Cardiac fibroblast (primary cell): ENCODE measurements at places on chromosomes 2 and 18.

GRCh38 chr18:43719267-43719795, 442.0 kb upstream of the SYT4 start:
- no peak for DNase-seq

DNA sequence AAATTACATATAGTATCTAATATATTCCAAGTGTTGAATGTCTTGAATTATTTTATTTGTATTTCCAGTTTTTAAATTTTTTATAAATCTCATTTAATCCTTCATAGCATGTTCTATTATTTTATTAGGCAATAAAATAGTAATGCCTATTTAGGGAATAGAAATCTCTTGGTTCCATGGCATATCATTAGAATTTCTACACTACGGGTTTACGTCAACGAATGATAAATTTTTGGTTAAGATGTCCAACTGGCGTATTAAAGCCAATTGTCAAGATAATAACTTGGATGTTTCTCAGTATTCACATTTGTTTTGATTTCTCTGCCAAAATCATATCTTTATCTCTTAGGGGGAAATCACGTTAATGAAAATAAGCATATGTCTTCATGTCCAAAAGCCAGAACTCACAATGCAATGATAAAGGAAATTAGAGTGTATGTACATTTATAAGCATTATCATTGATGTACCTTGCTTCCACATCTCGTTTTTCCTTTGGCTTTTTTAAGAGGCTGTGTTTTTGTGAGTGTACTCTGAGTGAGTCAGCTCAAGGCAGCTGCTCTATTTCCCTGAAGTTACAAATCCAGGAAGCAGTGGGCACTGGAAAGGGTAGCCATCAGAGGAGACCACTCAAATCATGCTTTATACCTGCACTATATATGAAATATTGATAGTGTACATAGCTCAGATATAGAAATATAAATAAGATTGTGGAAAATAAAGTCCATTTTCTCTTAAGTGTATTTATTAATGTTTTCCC, 115.8 kb upstream of the PDE1A start:
- DNase-seq, result peak; percentile 91

DNA sequence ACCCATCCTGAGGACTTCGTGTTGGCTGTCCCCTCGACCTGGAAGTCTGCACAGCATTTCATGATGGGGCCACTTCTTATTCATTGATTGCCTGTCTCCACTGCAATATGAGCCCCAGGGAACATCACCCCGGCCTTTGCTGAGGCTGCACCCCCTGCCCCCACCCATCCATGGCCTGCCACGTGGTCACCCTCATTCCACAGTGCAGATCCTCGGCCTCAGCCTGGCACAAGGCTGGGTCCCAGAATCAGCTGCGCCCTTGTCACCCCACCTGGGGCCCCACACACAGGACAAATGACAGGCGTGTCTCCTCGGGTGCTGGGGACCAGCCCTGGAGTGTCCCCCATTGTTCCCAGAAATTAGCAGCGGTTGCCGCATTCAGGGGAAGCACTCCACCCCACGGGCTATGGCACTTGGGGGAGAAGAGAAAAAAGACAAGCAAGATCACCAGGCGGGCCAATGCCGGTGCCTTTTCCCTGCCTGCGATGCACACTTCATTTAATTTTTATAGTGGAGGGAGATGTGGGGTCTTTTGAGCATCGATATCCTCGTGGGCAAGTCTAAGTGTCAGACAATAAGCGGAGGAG, 157.4 kb downstream of the INHBB start:
- no peak for DNase-seq

- no peak for DNase-seq
These were observed 17.1 kb downstream of the TSHZ1 start for GRCh38 chr18:75227535-75228296.

DNA sequence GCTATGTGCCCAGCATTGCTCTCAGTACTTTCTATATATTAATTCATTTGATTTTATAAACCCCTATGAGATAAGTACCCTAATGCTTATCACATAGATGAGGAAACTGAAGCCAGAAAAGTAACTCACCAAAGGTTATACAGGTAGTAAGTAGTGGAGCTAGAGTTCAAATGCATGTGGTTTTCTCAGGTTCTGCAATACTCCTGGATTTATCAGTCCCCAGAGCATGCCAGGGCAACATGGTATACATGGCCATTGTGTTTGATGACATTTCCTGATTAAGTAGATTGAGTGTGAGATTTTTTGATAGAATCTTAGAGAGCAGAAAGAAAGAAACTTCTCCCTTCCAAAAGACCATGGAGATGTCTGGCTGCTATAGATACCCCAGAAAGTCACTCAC, 233.1 kb downstream of the IKZF2 start:
- DNase-seq, result no peak

DNA sequence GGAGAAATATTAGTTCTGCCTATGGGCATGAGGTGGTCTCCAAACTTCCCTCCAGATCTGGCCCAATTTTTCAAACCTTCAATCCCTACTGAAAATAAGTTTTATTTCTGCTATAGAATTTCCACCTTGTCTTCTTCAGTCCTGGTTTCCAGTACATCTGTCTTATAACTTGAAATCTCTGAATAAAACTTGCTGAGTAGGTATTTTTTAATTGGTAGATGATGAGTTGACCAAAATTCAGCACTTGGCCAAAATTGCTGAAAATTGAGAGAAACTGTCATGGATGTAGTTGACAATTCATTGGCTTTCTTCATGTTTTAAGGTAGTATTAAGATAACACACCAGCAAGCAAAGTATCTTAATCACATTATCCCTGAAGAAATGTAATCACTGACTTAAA, 206.2 kb downstream of the PARD3B start:
- DNase-seq, result no peak

DNA sequence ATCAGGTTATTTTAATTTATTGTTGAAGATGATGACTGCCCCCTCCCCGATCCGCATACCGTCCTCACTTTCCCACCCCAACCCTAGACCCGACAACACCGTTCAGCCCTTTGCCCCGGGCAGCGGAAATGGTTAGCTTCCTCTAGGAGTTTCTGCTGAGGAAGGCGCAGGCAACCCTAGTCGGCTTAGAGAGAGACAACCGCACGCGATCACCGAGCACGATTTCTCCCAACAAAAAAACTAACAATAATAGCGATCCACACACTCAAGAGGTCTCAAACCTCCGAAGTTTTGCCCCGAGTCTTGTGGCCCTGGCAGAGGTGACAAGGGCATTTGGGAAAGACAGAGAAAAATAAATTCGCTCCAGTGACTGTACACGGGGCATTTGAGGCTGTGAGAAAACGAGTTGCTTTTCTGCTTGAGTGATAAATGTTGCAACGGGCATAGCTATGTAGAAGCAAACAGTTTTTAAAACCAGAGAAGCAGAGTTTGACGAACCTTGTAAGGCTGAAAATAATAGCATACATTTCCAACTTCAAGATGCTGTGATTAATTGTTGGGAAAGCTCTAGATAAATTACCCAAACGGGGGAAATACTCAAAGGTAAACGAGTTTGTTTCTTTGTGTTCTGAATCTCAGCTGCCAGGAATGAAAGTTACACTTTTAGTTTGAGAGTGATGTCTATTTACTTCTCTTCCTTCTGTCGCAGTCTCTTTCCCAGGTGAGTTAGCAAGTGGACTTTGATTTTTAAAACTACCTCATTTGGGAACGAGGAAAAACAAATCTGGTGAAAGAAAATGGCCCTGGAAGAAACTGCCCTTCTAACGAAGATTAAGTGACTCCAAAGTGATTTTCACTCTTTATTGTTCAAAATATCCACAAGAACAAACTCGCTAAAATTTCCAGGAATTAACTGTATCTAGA, 11.0 kb upstream of the SIX3 start:
- no peak for DNase-seq

- no peak for DNase-seq
These were observed 76.7 kb downstream of the INHBB start for GRCh38 chr2:120422465-120423160.

GRCh38 chr2:149612122-149612521, 24.5 kb upstream of the MMADHC start:
- peak; percentile 24 for DNase-seq

DNA sequence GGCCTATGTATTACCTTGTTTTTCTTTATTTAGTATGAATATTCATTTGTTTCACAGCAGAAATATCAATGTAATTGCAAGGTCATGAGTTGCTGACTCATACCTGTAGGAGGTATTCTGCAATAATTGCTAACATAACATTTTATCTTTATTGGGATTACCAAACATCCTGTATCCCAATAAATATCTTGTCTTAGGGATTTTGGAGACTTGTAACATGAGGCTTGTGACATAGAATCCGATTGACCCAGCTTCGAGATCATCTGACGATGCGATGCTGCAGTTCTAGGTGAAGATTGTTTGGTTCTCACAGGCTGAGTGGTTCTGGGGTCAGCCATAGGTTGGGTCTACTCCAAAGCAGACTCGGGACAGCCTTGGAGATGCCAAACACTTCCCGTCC, 133.4 kb upstream of the RND3 start:
- DNase-seq, result peak; percentile 40

DNA sequence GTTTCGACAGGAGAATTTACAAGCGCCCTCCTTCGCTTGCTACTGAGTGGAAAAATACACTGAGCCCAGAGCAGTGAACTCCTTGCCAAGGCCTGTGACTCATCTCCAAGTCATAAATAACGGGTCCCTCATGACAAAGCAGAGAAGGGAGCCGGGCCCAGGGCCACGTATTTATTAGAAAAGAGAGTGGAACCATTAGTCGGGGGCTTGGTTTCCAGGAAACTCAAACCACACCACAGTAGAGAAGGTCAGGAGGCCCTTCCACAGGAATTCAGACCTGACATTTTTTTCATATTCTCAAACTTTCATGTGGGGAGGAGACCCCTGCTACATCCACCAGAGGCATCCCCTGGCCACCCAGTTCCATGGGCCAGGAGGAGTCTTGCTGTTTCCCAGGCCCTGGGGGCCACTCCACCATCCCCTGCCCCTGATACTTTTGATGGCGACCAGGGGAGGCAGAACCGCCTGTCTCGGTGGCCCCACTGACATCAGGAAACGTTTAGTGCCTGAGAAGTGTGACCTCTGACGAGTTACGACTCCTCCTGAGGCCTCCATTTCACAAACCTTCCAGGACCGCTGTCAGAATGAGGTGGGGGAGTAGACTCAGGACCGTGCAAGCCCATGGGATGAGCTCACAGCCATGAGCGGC, 289.7 kb downstream of the DYSF start:
- DNase-seq, result peak; percentile 92

DNA sequence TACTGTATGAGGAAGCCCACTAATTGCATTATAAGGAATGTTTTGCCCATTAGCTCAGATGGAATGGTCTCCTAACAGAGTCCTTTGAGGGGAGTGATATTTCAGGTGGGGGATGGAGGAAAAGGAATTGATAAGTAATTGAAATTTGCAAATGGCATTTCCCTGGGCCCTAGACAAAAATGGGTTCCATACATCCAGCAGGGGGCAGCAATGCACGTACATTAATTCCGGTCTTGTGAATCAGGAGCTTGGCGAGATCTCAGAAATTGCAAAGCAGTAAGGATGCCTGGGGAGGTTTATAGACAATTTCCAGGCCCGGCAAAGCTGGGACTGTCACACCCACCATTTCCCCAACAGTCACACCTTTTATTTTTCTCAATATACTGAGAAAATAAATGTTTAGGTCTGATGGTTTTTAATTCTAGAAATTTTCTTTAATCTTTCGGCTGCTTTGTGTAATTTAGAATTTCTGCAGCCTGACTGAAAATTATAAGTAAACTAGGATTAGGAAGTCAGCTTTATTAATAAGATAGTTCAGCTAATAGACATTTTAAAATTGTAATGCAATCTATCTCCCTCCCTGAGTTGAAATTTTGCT, 122.8 kb downstream of the LYPD1 start:
- peak; percentile 88 for DNase-seq

- no peak for DNase-seq
These were observed 14.6 kb downstream of the THNSL2 start for GRCh38 chr2:88184762-88185161.

GRCh38 chr2:60867848-60868247, 13.5 kb upstream of the REL start:
- peak; percentile 9 for DNase-seq

GRCh38 chr2:225031599-225031998, 10.7 kb downstream of the DOCK10 start:
- no peak for DNase-seq

- peak; percentile 81 for DNase-seq
These were observed 104.0 kb downstream of the COBLL1 start for GRCh38 chr2:164737612-164738081.

DNA sequence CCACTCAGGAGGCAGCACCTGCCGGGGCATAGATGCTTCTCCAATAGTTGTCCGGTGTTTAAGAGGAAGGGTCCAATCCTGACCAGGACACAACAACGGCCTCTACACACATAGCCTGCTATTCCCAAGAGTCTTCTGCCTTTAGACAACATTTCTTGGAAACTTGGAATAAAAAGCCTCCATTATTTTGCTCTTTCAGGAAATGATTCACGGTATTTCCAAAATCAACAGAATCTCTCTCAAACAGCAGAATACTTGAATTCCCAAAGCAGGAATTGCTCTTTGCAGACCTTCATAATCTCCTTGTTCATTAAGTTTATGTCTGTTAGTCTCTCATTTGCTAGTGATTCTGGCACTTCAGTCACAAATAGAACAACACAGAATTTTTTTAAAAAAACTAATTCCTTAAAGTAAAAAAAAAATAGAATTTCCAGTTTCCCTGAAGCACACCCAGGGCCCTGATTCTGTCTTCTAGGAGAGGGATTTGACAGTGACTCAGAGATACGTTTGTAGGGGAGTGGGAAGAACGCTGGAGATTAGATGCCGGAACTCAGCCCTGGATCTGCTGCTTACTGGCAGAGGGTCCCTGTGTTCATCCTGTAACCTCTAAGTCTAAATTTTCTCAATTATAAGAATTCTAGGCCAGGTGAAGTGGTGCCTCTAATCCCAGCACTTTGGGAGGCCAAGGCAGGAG, 74.7 kb downstream of the NAB1 start:
- peak; percentile 63 for DNase-seq

GRCh38 chr18:36934884-36935283, 106.0 kb downstream of the KIAA1328 start:
- peak; percentile 86 for DNase-seq

- no peak for DNase-seq
These were observed 29.0 kb downstream of the KIF5C start for GRCh38 chr2:148903979-148904378.

DNA sequence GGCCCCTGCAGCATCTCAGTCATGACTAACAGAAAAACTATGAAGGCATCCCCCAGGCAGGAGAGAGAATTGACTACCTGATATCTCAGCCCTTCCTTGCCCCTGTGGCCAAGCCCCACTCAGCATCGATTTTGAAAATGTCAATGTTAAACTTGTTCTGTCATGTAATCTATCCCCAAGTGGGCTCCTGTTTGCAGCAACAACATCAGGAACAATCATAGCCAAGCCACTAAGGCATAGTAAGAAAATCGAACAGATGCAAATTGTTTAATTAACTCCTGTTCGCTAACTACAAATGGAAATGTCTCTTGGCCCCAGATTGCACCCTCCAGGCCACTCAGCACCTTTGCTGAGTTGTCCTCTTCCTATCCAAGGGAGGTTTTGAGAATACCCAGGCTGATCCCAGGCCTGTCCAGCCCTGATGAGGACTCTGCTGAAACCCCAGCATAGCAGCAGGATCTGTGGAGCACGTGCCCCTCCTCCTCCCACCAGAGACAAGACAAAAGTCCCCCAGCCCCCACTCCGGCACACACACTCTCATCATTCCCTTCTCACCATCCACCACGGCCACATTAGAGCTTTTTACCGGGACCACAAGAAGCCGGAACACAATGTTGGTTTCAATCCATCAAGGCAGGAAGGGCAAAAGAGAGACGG, 150.1 kb downstream of the TNS1 start:
- no peak for DNase-seq
